ENCODE measurements at places on chromosomes 5 and 9.

GRCh38 chr9:14313951-14314423 lies at the start of gene NFIB:
Gene NFIB, minus strand, starts transcription at chr9:14314141. Its CDS starts 630 bp downstream, at chr9:14313511.
- no peak for DNase-seq

GRCh38 chr9:109861918-109862317 lies 81.9 kb downstream of the PALM2AKAP2 start:
- no peak for DNase-seq

GRCh38 chr5:57538341-57538955 lies 55.8 kb upstream of the ACTBL2 start:
- no peak for DNase-seq

GRCh38 chr9:32331240-32331639 lies 53.2 kb upstream of the ACO1 start:
- no peak for DNase-seq

DNA sequence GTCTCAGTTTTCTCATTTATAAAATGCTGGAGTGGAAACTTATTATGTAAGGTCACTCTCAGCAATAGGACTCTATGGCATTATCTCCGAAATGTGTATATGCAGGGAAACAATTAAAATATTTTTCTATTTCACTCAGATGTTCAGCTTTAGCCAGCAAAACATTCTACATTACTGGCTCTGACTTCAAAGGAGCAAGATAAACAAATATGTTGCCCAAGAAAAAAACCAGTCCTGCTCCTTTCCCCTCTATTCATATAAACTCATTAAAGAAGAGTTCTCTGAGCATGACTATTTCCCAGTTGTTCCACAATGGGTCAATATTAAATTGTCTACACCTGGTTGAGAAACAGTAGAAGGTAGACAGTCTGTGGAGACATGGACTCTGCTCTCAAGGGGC lies 155.0 kb downstream of the NPR3 start:
- DNase-seq = no peak

- no peak for DNase-seq
These were observed 33.1 kb upstream of the PPARGC1B start for GRCh38 chr5:149697001-149697400.

DNA sequence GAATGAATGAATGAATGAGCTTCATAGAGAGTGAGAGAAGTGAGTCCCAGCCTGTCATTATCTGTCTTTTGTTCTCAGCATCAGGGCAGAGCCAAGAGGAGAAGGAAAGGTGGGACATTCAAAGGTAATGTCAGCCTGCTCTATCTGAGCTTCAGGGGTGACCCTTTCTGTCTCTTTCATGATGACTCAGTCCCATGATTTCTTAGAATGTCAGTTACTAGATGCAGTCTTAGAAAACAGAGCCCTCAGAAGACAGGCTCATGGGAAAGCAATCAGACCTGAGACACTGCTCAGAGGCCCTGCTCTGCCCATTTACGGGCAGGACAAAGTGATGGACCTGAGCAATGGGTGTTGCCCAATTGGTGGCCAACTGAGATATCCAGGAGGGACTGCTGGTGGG lies 1.1 kb downstream of the SPATA31D1 start:
- no peak for DNase-seq

- DNase-seq = no peak
These were observed 277.5 kb upstream of the MVB12B start for GRCh38 chr9:126049088-126049487.

DNA sequence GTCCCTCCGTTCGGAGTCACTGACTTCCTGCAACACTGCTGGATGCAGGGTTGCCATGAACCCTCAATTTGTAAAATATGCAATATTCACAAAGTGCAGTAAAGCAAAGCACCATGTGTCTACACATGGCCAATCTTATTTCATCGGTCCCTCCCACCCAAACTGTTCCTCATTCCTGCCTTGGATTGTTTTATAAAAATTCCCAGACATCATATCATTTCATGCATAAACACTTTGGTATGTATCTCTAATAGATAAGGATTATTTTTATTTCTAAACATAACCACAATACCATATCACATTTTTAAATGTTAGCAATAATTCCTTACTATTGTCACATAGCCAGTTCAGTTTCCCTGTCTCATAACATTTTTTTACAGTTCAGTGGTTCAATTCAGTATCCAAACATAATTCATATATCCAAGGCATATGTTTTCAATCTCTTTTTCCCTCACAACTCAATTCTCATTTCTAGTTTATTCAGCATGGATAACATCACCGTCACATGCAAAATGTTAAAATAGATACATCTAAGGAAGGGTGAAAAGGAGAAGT lies 82.0 kb upstream of the PCAT7 start:
- DNase-seq = no peak

DNA sequence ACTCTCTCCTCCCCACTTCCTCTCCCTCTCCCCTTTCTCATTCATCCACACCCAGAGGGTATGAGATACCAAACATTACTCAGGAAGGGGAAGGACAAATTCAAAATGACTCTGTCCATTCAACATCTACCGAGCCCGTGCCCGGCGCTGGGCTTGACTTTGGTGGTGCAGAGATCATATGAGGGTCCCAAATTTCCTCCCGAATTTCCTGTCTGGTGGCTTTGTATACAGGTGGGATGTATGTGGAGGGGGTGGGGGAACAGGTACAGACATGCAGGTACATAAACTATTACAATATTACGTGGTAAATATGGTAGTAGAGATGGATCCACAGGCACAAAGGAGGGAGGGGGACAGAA lies 21.8 kb upstream of the GABRP start:
- DNase-seq = no peak

DNA sequence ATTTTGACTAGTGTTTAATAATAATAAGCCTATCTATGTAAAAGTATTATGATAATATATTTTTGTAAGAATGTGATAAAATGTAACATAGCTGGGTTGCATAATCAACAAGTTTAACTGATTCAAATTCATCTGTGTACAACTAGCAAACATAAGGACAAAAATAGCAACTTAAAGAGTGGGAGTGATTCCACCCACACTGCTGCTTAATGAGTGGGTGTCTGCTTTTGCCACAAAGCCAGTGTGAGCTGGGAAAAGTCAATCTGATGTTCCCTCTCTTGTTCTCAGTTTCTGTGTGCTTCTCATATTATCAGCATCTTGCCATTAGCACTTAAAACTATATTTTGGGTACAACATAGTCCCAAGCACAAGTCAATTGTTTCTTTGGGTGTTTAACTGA lies 111.1 kb upstream of the DPYSL3 start:
- DNase-seq = no peak

- no peak for DNase-seq
These were observed 346.4 kb upstream of the RIOK2 start for GRCh38 chr5:97529354-97529985.

- DNase-seq = no peak
These were observed 268.6 kb downstream of the FER start for GRCh38 chr5:109016300-109016699.

- no peak for DNase-seq
These were observed 193.1 kb upstream of the PTGER4 start for GRCh38 chr5:40486437-40487275.

GRCh38 chr5:103532086-103532734 lies 30.4 kb downstream of the NUDT12 start:
- no peak for DNase-seq

- no peak for DNase-seq
These were observed 119.8 kb upstream of the NEK6 start for GRCh38 chr9:124137944-124138335.

GRCh38 chr9:7402334-7403027 lies 397.1 kb downstream of the DMAC1 start:
- no peak for DNase-seq

DNA sequence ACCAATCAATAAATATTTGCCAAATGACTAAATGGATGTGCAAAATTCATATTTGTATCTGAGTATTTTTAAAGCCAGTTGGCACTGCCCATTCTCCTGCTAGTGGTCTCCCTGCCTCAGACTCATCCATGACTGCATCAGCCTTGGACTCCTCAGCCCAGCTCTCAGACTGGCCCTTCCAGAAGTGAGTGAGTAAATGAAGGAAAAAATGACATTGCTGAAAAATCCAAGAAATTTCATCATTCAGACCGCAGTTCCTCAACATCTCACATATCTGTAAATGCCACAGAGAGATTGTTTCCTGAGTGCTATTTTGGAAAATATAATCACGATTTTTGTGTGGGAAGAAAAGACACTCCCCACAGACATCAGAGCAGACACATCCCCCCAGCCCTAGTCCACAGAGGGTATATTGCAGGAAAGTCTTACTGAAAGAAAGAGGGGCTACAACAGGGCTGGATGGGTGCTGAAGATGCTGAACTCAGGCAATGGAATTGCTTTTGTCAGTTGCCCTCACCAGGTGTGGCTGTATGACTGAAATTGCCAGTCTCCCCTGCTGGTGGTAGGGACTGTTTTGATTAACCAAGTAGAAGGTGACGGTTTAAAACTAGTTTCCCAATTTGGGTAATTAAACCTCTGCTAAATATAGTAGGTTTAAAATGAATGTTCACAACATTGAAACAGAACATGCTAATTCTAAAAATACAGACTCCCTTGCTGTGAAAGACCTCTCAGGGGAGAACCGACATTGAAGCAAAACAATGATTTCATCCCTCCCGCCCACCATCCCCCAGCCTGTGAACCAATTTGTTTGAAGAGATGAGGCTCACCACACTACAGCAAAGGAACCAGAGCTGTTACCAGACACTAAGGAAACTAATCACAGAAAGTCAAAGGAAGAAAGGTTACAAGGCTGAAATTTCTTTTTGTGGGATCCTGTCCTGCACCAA lies 158.8 kb downstream of the DEPDC1B start:
- no peak for DNase-seq

- DNase-seq = no peak
These were observed 20.8 kb downstream of the B4GALT1 start for GRCh38 chr9:33146298-33146697.

DNA sequence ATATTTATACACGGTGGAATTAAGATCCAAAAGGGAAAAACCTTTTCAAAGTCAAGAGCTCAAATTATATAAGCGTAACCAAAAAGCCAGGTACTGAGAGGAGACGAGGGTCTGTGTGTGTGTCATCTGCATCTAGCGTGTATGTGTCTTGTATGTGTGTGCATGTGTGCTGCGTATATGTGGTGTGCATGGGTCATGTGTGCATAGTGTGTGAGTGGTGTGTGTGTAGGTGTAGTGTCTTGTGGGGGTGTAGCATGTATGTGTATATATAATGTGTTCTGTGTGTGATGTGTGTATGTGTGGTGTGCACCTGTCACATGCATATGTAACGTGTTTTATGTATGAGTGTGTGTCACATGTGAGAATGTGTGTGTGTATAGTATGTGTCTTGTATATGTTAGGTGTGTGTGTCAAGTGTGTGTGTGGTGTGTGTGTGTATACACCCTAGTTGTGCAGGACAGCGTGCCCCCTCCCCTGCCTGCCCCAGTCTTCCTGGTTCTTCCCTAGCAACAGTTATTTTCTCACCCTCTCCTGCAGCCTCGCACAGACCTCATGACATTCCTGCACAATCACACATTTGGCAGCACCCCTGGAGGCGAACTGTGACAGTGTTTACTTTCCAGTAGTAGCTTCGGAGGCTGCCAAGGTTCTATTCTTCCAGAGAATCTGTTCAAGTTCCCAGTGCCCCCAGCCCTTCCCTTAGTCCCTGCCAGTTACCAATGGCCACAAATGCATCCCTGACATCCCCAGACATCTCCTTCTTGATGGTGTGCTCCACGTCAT lies 27.1 kb upstream of the TNIP1 start:
- no peak for DNase-seq

GRCh38 chr9:26234865-26235264 lies 556.6 kb upstream of the TUSC1 start:
- no peak for DNase-seq

- DNase-seq = no peak
These were observed 23.3 kb upstream of the TRMT10B start for GRCh38 chr9:37730256-37730655.

DNA sequence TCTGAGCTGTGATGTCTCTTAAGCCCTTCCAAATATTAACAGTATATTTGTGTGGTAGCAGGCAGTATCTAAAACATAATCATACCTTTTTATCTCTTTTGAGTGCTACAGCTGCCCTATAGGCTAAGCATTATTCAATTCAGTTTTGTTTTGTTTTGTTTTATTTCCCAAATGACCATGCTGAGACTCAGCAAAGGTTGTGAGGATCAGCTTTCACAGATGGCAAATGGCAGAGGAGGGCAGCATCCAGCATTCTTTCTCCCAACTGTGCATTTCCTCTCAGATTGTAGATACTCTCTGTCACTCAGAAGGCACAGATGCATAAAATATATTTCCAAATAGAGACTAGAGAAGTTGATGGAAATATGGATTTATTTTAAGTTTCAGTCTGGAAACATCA lies 90.7 kb downstream of the DAPK1 start:
- DNase-seq = no peak

- no peak for DNase-seq
These were observed 31.7 kb downstream of the SLC35A4 start for GRCh38 chr5:140596321-140596741.

GRCh38 chr5:19125956-19126713 lies 861.9 kb downstream of the CDH18 start:
- DNase-seq = no peak

DNA sequence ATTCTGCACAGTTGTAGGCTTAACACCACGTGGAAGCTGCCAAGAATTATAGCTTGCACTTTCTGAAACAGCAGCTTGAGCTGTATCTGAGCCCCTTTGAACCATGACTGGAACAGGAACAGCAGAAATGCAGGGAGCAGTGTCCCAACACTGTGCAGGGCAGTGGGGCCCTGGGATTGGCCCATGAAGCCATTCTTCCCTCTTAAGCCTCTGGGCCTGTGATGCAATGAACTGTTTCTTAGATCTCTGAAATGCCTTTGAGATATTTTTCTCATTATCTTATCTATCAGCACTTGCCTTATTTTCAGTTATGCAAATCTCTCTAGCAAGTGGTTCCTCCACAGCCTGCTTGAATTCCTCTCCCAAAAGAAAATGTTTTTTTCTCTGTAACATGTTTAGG lies 87.0 kb upstream of the MTAP start:
- no peak for DNase-seq

DNA sequence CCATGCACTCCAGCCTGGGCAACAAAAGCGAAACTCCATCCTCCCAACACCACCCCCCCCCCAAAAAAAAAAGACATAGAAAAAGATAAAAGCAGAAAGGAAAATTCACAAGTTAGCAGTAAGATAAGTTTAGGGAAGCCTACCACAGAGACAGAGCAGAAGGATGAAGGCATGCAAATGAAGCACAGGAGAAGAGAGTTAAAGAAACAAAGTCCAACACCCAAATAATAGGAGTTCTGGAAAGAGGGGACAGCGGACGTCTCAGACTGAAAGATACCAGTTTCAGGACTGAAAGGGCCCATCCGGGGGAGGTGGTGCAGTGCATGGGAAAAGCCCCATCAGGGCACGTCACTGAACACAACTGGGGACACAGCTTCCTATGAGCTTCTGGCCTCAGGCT lies 54.3 kb downstream of the OTULIN start:
- no peak for DNase-seq

- no peak for DNase-seq
These were observed 8.3 kb downstream of the ADAMTS12 start for GRCh38 chr5:33883482-33883881.

DNA sequence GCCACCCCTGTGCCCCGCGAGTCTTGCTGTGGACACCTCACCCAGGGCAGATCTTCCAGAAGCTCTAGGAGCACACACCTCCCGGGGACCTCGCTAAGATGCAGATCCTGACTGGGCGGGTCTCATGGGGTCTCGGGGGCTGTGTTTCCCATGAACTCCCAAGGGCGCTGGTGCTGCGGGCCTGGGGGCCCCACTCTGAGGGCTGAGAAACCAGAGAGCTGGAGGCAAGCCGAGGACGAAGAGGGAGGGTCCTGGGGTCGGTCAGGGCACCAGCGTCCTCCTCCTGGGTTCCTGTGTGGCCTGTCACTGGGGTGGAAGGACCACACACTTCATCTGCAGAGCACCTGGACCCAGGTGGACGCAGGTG lies 30.2 kb downstream of the SLC6A3 start:
- no peak for DNase-seq

GRCh38 chr5:4627131-4627530 lies 513.0 kb upstream of the ADAMTS16 start:
- no peak for DNase-seq

Measured in cortex of kidney (tissue), 1 donor.